Activated naive CD4-positive, alpha-beta T cell (primary cell): ENCODE measurements at places on chromosomes 2 and 18.

DNA sequence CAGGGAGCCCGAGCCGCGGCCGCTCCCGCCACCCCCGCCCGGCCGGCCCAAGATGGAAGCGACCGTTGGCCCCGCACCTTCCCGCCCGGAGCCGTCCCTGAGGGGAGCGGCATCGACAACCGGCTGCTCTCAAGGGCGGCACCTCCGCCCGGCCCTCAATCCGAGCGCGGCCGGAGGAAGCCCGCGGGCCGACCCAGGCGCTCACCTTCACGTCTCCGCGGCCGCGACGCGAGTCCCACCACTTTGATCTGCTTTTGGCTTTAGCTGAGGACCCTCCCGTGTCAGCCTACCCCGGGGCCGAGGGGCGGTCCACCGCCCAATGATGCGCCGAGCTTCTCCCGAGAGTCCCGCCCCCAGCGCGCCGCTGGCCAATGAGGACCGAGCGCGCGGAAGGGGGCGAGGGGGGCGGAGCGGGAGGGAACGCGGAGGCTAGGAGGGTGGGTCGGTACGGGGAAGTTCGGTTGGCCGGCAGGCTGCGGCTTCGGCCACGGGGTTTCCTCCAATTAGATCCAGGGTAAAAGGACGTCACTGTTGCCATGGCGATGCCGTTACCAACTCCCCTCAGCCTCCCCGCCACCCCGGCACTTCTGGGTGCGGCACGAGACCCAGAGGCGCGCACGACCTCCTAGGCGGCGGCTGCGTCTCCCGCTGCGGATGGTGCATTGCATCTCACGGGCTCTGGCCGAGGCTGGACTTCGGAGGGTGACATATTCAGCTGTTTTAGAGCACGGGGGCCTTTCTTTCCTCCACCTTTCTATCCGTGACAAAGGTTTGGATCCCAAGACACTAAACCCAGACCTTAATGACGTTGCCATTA lies at the start of gene YWHAQ:
Gene YWHAQ (minus strand): TSS at position 262 of the 817 bp plus-strand sequence. CDS start 545 bp downstream, outside the sequence.
- peak; percentile 90 for DNase-seq

- DNase-seq, result no peak
Observed at GRCh38 chr2:201833781-201834180, 27.4 kb downstream of the CDK15 start.

DNA sequence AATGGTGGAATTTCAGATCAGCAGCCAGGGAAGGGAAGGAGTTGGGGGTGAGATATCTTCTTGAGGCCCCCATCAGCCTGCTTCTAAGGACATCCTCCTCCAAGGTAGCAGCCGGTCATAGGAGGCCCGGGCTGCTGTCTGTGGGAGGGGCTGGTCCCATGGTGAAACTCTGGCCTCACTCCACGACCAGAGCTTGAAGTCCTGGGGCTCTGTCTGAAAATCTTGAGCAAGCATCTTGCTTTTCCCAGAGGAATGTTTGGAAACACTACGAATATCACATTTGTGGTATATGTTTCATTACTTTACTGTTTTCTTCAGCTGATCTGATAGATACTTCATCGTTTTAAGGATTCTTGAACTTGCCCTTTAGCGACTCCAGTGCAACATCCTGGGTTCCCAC lies 103.7 kb downstream of the CTAGE1 start:
- no peak for DNase-seq

- DNase-seq, result no peak
Observed at GRCh38 chr2:151947813-151948165, 119.6 kb upstream of the ARL5A start.

DNA sequence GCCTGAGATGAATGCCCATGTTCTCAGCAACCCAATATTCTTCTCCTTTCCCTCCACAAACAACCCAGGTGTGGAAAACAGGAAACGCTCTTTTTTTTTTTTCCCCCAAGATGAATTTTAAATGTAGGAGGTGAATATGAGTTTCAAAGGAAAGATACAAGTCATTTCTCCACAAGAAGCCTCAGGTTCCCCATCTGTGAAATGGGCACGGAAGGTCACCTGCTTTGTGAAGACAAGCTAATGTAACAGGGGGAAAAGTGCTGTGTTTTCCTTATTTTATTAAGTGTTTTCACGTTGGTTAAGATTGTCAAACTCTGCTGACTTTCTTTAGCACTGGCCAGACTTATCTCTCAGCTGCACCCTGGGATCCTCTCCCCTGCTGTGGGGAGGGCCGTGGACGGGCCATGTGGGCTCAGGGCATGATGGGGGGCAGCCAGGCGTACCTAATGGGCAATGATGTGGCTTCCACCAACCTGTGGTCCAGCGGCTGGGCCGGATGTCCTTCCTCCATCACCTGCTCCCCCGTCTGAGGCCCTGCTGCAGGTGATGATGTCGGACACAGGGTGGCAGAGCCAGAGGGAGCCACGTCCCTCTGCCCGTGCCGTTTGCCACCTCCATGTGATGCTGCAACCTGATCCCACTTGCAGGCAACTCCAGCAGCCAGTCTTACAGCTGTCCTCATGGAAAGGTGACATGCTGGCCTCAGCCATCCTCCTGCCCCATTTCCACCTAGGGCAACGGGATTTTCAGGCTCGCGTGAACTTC lies 130.0 kb upstream of the PXDN start:
- no peak for DNase-seq

- DNase-seq, result no peak
Observed at GRCh38 chr18:78972930-78973331, 6.7 kb upstream of the SALL3 start.

- no peak for DNase-seq
Observed at GRCh38 chr2:36163520-36164254, 191.9 kb upstream of the CRIM1 start.

DNA sequence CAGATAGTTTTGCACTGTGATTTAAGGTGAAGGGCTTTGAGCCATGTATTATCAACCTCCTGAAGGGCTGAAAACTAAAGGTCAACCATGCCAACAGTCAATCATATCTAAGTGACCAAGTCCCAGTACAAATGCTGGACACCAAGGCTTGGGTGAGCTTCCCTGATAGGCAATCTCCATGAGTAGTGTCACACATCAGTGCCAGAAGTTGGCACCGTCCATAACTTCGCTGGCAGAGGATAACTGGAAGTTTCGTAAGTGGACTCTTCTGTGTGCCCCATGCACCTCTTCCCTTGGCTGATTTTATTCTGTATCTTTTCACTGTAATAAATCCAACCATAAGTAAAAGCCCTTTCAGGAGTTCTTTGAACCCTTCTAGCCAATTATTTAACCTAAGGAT lies 13.2 kb downstream of the REV1 start:
- DNase-seq, result no peak

GRCh38 chr2:96890726-96891385 lies 21.0 kb upstream of the SEMA4C start:
- DNase-seq, result no peak

GRCh38 chr2:101111262-101111838 lies 39.8 kb downstream of the TBC1D8 start:
- no peak for DNase-seq

GRCh38 chr2:149028377-149028776 lies 10.1 kb upstream of the LYPD6B start:
- DNase-seq, result no peak

GRCh38 chr2:239728751-239729150 lies 296.4 kb downstream of the NDUFA10 start:
- no peak for DNase-seq

- DNase-seq, result no peak
Observed at GRCh38 chr2:233974530-233975071, 57.4 kb downstream of the TRPM8 start.

GRCh38 chr2:222423632-222424275 lies 589 bp upstream of the SGPP2 start:
- DNase-seq, result no peak

GRCh38 chr2:60480089-60480773 lies 73.2 kb downstream of the BCL11A start:
- DNase-seq, result no peak

DNA sequence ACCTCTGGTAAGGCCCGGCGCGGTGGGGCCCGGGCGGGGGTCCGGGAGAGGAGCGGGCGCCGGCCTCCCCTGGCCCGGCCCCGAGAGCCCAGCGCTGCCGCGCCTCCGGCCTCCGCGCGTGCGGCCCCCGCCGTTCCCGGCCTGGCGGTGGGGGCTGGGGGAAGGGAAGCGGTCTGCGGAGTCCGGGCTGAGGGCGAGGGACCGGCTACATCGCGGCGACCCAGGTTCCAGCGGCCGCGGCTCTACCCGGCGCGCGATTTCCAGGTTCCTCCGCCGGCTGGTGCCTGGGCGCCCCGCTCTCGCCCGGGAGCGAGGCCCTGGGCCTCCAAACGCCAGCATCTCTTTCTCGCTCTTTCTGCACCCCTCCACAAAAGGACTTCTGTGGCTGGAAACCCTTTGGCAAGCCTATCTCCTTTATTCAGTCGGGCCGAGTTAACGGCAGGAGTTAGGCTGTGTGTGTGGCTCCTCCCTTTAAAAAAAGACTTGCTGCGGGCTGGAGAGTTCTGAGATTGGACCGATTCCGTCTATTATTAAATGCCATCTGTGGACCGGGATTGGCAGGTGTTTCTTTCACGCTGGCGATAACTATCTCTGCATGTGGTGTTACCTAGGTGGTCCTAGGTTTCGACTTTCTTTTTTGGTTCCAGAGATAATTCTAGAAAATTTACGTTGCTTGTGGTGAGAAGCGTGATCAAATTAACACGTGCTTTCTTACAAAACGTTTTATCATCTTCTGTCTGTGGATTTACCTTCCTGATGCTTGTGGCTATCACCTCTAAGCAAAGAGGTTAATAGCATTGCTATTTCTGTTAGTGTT lies 592 bp downstream of the ME2 start:
- DNase-seq, result no peak

DNA sequence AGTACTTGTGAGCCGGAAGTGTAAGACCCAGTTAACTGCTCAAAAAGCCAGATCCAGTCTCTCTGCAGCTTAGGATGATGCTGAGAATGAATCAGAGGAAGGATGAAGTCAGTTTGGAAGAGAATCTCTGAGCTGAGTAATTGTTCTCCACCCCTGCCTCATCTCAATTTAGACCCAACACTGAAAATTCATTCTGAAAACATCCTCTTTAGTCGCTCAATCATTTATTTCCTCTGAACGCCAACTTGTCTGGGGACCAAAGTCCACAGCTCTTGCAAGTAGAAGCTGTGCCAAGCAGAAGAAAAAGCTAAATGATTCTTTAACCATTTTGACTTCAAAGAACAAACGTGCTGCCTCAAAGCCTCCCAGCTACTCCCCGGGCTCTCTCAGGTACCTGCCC lies 177.1 kb upstream of the KLHL29 start:
- no peak for DNase-seq

GRCh38 chr2:20919297-20919800 lies 96.4 kb upstream of the LDAH start:
- DNase-seq, result no peak

DNA sequence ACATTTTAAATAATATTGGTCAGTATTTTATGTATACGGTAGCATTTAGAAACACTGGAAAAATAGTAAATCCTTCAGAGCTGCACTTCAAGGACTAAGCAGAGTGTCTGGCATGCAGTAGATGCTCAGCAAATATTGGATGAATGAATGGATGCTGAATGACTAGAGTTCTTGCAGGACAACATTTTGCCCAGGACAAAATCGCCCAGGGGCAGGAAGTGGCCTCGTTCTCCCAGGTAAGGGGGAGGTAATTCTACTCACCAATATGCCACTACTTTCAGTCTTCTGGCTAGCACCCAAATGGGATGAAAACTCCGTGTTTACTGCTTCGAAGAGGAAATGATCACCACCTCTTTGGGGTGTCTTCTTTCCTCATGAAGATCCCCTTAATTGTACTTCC lies 4.0 kb upstream of the DGUOK start:
- DNase-seq, result no peak

DNA sequence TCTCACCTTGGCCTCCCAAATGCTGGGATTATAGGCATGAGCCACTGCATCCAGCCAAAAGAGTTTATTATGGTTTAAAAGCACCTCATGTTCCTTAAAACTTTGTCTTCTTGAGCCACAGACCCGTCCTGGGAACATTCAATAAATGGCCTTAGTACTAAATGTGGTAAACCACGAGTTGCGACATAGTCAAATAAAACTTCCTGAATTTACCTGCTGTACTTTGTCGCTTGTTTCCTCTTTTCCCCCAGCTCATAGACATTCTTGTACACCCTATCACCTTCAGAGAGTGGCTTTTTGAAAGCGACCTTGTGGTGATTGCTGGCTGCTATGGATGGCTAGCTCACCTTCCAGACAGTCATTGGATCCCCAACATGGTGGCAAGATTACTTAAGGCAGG lies 310.4 kb downstream of the LRRTM1 start:
- DNase-seq, result no peak

DNA sequence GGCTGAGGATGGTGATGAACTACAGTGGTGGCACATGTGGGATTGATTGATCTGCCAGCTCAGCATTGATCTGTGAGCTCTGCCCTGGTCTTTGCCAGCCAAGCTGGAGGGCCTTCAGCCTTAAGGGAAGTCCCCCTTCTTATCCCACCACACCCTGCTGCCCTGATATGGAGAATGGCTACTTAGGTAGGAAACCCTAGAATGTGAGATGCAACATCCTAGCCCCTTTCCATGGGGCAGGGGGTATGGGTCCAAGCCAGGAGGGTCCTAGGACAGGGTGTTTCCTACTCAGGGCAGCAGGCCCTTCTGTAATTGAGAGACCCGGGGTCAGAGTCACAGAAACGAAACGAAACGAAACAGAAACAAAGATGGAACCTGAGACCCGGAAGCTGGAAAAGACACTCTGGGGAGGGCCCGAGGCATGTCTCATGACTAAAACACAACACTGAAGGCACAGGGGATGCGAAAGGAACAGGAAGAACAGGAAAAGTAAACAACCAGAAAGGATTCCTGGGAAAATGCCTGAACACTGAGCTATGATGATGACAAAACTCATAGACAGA lies 16.9 kb upstream of the SULT1C2 start:
- no peak for DNase-seq

GRCh38 chr2:212414767-212415211 lies 123.8 kb downstream of the ERBB4 start:
- DNase-seq, result no peak

DNA sequence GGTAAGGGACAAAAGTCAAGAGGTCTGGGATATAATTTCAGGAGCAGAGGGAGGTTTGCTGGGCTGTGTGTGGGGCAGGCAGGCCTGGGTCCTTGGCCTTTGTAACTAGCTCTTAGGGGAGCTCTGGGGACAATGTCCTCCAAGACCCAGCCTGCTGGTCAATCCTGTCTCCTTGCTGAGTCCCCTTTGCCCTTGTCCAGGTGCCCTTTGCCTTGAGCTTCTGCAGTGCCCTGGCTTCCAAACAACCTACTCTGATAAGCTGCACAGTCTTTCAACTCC lies 30.0 kb upstream of the REEP1 start:
- no peak for DNase-seq

- no peak for DNase-seq
Observed at GRCh38 chr2:239689985-239690384, 289.2 kb upstream of the HDAC4 start.
